ENCODE measurements at places on chromosomes 11 and 22.

DNA sequence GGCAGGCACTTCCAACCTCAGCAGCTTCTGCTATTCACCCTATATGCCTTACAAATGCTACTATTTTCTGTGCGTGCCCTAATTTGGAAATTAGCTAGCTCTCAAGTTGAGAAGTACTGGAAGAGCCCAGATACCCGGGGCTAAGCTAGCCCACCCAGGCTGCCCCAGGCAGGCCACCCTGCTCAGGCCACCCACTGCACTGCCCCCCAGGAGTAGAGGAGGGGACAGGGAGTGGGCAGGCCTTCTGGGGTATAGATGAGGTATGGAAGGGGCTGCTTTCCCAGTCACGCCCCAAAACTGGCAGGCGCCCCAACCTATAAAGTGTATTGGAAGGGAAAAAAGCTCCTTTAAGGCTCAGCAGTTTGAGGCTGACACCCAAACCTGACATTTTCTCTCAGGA, 43.5 kb downstream of the DRD2 start:
- no peak for DNase-seq

- peak; percentile 45 for DNase-seq
These were observed 5.7 kb downstream of the SLC39A13 start for GRCh38 chr11:47413908-47414684.

DNA sequence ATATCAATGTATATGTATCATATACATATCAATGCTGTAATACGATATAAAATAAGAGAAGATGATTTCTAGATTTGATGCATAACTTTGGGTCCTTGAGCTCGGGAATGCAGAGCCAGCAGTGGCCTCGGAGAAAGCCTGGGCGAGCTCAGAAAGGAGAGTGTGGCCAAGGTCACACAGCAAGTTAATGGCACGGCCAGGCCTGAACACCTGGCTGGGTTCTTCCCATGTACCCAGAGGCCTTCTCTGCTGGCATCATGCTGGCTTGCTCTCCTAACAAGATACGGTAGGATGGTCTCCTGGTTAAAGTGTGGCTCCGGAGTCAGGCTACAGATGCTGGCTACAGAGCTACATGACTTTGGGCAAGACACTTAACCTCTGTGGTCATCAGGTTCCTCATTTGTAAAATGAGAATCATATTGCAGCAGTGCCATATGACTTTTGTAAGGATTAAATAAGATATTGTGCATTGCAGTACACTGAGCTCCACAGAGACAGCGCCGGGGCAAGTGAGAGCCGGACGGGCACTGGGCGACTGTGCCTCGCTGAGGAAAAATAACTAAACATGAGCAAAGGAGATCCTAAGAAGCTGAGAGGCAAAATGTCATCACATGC, 29.9 kb downstream of the TPST2 start:
- DNase-seq: no peak

- DNase-seq: no peak
These were observed 3.0 kb downstream of the MAFF start for GRCh38 chr22:38204784-38205183.

- no peak for DNase-seq
These were observed 15.8 kb downstream of the DGKZ start for GRCh38 chr11:46363031-46363407.

DNA sequence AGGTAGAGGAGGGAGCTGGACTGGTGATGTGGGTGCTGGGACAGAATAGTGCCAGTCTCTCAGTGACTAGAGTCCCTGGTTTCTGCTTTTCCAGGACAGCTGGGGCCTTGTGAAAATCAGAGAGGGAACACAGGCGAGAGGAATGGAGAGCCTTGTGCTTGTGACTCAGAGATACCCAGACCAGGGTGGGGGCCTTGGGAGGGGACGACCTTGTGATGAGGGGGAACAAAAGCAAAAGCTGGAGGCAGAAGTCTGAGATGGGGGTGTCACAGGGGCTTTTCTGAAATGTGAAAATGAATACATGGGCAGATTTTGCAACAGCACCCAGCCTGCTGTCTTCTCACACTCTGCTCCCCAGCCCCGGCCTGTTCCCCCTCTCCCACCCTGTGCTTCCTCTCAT, 3.4 kb upstream of the NR1H3 start:
- no peak for DNase-seq

GRCh38 chr11:79440571-79441460, at the start of gene TENM4:
Gene TENM4, minus strand, starts transcription at chr11:79441030. Its CDS starts 371,086 bp downstream, at chr11:79069944.
- no peak for DNase-seq

DNA sequence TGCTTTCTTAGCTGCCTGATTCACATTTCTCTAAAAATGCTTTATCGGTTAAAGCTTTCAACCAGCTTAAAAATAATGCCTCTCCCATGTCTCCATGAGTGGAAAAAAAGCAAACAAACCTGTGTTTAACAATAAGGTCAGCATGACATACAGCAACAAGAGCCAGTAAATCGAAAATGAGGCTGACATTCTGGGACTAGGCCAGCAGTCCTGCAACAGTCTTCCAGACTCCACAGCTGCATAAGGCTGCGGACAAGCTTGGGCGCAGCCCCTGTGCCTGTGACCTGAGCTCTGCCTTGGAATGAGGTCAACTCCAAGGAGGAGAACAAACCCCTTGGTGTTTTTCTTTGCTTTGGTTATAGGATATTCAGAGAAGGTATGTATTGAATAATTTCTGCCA, 95.5 kb downstream of the PGR start:
- no peak for DNase-seq

GRCh38 chr11:86610559-86611341, 61.7 kb downstream of the ME3 start:
- DNase-seq: no peak

DNA sequence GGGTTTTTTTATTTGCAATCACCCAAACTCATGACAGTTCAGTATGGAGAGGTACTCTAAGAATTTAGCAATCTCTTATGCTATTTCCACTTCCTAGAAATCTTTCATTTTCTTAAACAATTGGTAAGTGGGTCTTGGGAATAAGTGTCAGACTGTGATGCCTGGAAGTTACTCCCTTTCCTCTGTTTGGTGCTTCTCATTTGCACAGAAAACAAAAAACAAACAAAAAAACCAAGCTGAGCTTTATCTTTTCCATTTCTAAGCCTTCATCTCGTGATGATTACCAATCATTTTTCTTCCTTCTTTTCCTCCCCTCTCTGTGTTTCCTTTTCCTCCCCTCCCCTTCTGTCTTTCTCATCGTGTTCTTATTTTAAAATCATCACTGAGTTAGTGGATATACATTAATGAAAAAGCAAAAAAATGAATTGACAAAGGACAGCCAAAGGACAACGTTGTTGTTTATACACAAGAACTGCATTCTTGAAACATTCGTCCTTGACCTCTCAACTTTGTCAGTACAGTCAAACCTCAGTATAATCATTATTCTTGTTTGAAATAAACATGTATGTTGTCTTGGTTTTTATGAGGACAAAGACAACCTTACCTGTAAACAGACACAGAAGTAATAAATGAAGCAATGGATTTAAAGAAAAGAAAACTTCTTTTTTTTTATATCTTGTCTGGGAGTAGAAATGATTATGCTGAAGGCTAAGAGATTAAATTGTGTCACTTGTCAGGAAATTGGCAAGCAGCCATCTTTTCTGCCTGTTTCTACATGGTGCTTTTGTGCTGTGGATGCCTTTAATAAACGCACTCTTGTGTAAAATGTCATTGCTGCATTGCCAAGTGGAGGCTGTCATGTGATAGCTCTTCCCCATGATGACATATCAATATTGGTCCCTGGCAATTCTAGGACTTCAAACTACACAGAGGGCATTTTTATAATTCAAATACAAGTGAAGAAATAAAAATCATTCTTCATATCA, 803.2 kb upstream of the CCDC90B start:
- no peak for DNase-seq

GRCh38 chr11:87281496-87281895, 243.8 kb downstream of the TMEM135 start:
- peak; percentile 31 for DNase-seq

GRCh38 chr11:11086979-11087378, 229.1 kb upstream of the ZBED5 start:
- no peak for DNase-seq

DNA sequence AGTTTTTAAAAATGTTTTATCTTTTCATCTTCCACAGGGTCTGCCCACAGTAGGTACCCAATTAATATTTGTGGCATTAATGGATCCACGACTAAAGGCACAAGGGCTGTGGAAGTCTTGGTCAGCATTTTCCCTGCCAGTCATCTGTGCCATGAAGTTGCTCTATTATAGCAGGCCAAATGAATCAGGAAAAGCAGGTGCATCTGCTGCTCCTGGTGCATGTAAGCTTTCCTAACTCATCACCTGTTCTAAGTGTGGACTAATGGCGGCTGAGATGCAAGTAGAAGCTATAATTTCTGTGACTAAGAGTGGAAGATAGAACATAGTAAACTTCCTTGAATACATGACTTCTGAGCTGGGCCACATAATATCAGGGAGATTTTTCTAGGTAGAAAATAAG, 182.5 kb upstream of the TENM4 start:
- no peak for DNase-seq

DNA sequence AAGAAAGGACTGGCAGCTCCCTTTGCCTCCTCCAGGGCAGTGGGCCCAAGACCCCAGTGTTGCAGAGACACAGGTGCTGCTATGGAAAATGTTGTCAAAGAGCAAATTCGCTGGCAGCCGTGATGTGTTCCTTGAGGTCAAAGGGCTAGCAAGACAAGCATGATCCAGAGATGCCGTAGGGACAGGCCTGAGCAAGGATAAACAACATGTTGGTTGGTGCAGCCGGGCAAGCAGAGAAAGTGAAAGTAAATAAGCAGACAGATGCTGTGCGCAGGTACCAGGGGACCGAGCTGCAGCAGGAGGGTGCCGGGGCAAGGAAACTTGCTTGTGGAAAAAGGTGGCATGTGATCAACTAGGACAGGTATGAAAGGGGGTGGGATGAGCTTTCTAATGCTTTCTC, 125.5 kb upstream of the NECTIN1 start:
- DNase-seq: no peak

DNA sequence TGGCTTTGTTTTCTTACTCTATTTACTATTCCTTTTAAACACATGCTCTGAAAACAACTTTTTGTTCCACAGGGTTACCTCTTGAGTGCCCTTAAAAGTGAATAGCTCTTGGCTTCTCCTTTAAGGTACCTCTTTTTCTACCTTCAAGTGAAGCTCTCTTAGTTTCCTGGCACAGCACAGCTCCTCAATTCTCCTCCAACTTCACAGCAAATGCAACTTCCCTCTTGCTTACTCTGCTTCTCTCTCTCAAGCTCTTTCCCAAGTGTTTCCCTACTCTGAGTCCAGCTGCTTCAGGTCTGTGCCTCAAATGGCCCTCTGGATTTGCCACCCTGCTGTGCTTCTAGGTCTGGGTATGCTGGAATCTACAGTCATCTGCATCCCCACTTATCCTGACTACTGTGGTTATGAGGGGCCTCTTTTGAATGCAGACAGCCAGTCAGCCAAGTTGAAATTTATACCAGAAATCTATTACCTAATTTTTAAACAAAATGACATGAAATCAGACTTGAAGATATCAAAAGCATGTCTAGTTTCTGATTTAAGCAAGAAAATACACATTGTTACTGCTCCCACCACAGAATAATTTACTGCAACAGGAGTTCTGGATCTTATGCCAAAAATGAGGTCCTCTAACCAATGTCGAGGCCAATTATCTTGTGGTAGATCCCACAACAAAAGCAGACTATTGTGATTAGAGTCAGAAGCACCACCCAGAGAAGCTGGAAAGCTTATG, 371.1 kb downstream of the SOX6 start:
- DNase-seq: no peak

GRCh38 chr11:5488385-5488784, at the start of gene OR52D1:
Gene OR52D1, plus strand, starts transcription at chr11:5488685. Its CDS starts 22 bp downstream, at chr11:5488707.
- no peak for DNase-seq

DNA sequence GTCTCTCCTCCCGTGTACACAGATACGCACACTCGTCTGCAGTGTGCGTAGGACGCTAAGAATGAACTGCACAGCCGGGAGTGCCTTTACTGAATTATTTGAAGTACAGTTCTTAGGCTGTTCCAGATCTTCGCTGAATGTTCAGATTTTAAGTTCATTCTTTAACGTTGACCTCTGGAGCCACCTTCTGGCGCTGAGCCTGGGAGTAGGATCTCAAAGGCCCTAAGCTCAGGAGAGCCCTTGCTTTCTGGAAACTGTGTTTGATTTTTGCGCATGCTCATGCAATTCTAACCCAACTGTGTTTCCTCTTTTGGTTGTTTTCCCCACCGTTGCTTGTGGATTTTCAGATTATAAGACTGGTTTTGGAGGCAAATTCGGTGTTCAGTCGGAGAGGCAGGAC, 22.8 kb downstream of the CTTN start:
- no peak for DNase-seq

- DNase-seq: no peak
These were observed 42.8 kb upstream of the NUP50 start for GRCh38 chr22:45120931-45121330.

GRCh38 chr11:61541598-61541997, 33.0 kb downstream of the LRRC10B start:
- DNase-seq: peak; percentile 33

DNA sequence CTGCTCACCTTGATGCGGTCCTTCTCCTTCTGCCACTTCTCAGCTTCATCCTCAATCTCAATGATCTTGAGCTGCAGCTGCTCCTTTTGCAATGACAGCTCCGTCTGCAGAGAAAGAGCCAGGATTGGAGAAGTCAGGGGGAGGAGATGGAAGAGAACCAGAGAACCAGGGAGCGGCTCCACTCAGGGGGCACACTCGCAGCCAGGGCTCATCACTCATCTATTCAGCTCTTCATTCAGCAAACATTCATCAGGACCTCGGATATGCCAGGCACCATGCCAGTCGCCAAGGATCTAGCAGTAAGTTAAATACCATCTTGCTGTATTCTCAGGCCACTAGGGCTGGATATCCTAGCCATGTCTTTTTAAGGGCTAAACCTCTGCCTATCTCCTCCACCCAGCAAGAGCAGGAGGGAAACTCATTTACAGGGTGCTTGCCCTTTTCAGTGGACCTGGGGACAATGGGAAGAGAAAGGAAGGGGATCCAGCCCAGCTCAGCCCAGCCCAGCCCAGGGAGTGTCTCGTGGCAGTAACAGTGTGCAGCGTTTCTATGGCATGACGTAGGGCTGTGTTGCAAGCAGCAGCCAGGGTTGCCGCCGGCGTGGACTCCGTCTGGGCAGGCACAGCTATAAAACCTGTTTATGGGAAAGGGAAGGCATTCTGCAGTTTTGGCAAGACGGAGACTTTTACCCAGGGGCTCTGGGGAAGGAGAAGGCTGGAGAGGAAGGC, 9.4 kb downstream of the TRIM29 start:
- DNase-seq: no peak

GRCh38 chr22:40198733-40199132, 21.0 kb downstream of the TNRC6B start:
- DNase-seq: no peak

- DNase-seq: peak; percentile 84
These were observed 59.4 kb upstream of the A4GALT start for GRCh38 chr22:42780070-42780540.

DNA sequence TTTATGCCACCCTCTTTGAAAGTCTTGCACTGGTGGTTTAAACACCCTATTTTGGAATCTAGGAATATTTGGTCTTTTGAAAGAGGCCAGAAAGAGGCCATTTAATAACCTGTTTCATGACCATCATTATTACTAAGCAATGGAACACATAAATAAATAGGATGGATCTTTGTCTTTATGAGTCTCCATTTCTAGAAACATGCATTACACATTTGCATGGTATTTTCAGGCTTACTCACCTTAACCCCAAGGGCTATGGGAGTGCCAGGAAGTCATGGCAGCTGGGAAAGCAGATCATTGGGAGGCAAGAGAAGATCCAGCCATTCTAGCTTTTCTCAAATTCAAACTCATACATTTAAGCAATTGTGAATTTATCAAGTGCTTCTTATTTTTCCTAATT, 185.8 kb upstream of the POU2AF2 start:
- peak; percentile 29 for DNase-seq

GRCh38 chr22:38549101-38549894, 20.7 kb downstream of the DMC1 start:
- DNase-seq: no peak

- no peak for DNase-seq
These were observed 58.4 kb downstream of the RTL6 start for GRCh38 chr22:44439356-44440223.

Data from HS-5 (cell line).